ENCODE measurements at places on chromosomes 2 and 18.

GRCh38 chr18:55078303-55078932 lies 119.2 kb upstream of the CCDC68 start:
- DNase-seq, result no peak

- no peak for DNase-seq
Observed at GRCh38 chr2:23568626-23569190, 183.7 kb downstream of the KLHL29 start.

DNA sequence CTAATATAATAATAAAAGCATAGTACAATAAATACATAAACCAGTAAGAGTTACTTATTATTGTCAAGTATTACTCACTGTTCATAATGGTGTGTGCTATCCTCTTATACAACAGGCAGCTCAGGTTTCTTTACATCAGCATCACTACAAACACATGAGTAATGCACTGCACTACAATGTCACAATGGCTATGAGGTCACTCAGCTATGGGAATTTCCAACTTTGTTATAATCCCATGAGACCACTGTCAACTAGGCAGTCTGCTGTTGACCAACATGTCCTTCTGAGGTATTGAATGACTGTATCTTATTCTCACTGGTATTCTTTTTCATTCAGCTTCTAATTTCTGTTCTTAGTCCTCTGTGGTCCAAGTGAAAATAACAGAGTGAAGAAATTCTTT lies 250.4 kb upstream of the DSEL start:
- no peak for DNase-seq

GRCh38 chr18:31876707-31877106 lies 66.2 kb downstream of the TRAPPC8 start:
- no peak for DNase-seq

- no peak for DNase-seq
Observed at GRCh38 chr2:9303528-9304225, 97.1 kb downstream of the ASAP2 start.

DNA sequence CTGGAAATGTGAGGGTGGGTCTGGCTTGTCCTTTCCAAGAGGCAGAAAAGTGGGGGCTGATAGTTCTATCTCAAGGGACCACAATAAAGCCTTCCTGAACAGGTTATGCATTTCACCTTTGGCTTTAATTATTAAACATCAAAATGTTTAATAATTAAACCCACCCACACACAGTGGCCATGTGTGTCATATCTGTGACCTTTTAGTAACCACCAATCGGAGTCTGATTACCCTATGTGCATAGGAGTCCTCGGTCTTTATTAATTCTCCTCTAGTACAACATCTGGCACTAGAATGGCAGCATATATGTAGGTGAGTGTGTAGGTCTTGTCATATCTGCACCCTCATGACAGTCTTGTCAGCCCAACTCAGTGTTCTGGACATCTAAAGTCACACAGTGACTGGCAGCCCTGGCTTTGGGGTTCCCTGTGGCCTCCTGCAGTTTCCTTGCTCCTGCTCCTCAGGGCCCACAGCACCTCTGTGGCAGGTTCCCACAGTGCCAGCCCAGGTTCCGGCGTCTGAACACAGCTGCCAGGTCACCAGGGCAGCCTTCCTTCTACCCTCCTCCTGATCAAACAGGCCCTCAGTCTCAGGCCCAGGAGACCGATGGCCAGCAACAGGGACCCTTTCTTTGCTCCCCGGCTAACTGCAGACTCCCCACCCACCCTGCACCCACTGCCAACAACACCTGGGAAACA lies 100.9 kb downstream of the MTCL1 start:
- no peak for DNase-seq

DNA sequence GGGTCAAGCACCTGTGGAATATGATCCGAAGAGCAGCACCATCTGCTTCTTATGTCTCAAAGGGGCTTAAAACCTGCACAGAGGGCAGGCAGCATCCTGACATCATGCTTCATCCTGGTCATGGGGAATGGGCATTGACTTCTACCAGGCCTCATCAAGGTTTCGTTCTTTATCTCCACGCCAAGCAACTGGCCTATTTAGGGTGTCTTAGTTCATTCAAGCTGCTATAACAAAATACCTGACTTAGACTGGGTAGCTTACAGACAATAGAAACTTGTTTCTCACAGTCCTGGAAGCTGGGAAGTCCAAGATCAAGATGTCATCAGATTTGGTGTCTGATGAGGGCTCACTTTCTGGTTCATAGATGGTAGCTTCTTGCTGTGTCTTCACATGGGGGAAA lies 69.4 kb downstream of the MYO3B start:
- no peak for DNase-seq

DNA sequence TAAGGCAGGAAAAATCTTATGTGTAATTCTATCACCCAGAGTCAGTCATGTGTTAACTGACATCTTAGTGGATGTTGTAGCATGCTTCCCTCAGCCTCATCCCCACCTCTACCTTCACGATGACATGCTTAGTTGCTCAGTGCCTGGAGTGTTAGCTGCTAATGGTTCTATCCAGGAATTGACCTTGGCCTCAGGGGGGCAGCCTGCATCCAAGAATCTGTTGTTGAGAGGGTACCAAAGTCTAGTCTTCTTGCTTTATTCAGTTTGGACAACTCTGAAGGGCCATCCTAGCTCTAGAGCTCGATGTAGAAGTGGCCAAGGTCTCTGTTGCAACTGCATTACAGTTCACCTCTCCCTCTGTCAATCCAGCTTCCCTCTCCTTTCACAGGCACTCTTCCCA lies 61.2 kb downstream of the ACYP2 start:
- no peak for DNase-seq

DNA sequence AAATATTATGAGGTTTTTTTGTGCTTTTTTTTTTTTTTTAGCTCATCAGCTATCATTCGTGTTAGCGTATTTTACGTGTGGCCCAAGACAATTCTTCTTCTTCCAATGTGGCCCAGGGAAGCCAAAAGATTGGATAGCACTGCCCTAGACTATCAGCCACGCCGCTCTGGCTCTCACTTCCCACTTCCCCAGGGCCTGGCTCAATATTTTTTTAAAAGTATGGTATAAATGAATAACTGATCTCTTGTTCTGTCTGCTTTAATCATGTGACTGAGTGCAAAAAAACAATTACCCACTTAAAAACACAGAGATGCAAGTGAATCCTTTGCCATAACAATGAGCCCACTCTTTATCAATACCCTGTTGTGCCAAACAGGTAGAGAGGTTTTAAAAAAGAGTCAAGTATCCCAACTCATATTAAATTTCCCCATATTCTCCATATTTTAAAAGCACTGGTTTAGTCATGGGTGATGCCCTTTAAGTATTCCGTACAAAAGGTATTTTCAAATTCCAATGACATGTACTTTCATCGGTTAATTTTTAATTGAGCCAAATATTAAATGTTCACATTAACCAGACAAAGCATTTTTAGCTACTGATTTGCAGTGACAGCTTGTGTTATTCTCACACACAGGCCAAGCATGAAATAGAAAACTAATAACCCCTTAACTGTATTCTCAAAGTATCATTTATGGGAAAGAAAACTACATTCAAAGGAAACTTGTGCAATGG lies 12.6 kb downstream of the BCL2 start:
- DNase-seq, result no peak

GRCh38 chr2:197464175-197464574 lies 10.8 kb downstream of the COQ10B start:
- no peak for DNase-seq

- no peak for DNase-seq
Observed at GRCh38 chr2:47724221-47724981, 58.5 kb upstream of the MSH6 start.

DNA sequence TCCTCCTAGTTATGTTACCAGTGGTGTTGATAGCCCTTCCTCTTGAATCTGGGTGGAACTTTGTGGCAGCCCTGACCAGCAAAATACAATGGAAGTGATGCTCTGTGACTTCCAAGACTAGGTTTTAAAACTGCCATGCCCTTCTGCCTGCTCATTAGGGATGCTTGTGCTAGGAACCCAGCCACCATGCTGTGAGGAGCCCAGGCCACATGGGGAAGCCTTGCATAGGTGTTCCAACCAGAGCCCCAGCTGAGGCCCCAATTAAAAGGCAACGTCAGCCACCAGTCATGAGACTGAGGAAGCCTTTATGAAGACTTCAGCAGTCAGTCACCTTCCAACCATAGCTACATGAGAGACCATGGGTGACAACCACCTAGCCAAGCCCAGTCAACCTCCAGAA lies 14.0 kb upstream of the MAPRE2 start:
- no peak for DNase-seq

DNA sequence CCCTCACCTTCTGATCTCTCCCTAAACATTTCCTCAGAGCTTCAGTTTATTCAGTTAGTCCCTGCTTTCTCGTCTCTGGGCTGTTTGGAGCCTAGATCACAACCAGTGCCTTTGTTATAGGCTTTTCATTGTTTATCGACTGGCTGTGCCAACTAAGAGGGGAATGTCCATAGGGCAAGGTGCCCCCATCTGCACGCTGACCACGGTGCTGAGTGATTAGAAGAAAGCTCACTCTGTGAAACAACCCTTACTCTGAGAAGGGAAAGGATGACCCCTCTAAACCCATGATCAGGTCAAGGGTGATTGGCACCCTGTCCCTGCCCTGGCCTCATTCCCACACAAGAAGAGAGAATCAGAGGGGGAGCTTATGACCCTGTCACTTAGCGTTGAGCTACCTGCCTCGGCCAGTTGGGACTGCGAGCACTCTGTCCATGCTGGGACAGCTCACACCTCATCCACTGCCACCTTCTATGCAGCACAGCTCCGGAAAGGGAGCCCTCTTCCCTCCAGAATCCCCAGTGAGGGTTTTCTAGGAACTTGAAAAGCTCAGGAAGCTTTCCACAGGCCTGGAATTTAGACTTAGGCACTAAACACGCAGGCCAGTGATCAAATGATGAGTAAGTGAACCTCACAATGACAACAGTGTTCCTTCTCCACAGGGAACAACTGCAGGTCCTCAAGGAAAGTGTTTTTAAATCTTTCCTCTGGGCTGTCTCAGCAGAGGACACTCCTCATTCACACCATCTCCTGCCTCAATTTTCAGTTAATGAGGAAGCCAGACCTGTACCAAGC lies 2.3 kb upstream of the ACTG2 start:
- DNase-seq, result no peak

DNA sequence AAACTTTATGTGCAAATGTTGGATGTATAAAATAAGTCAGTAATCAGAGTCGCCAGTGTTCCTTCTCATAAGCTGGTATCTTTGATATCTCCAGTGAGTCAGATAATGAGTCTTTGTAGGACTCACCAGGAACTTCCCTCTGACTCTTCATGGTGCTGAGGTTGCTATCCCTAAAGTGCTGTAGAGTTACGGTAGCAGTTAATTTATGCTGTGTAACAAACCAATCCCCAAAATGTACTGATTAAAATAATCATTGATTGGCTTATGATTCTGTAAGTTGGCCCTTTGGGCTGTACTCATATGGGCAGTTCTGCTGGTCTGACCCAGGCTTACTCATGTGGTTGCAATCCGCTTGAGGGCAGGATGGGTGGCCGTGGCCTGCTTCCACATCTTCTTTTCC lies 43.8 kb downstream of the MAIP1 start:
- no peak for DNase-seq

- DNase-seq, result no peak
Observed at GRCh38 chr2:188293601-188294351, 2.1 kb downstream of the GULP1 start.

DNA sequence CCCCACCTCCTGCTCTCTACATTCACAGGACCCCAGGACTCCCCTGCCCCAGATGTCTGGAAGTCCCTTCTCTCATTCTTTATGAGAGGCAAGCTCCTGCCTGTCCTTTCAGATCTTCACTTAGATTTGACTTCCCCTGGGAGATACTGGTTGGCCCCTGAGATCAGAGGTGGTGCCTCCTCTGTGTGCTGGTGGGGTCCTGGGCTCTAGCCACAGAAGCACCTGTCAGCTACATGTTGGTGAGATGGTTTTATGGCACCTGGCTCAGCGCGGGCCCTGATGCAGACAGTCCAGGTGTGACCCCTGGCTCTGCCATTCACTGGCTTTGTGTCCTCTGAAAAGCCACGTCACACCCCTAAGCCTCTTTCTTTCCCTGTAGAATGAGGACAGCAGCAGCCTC lies 369.6 kb upstream of the ID2 start:
- no peak for DNase-seq

DNA sequence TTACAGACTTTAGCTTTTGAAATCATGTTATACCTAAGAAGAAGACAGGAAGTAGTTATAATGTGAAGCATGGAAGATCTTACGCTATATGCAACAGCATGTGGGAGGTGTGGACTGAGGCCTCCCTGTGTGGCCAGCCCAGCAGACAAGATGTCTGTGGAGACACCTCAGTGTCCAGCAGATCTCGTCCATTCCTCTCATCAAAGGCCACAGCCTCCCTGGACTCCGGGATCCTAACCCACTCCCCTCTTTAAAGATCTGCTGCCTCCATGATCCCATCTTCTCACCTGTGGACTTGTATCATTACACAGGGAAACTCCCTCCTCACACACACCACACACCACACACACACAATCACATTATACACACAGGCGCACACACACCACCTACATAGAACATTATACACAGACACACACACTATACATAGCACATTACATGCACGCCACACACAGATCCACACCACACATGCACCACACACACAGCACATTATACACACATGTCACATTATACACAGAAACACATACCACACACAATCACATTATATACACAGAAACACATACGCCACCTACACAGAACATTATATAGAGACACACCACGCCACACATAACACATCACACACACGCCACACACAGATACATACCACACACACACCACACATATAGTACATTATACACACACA lies 89.5 kb downstream of the PXDN start:
- DNase-seq, result no peak

DNA sequence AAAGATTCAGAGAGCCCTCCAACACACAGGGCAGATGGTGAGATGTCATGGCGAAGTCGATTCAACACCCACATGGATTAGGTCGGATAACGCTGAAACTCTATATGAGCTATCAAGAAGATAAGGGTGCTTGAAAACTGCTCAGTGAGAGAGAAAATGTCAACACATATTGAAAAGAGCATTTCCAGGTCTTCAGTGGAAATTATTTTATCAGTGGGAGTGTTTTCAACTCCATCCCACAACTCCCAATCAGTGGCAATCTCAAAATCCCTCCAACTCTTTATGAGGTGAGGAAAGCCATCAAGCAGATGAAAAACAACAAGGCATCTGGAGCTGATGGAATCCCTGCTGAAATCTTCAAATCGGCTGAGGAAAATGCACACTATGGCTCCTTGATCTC lies 104.5 kb upstream of the KLHL14 start:
- DNase-seq, result no peak

DNA sequence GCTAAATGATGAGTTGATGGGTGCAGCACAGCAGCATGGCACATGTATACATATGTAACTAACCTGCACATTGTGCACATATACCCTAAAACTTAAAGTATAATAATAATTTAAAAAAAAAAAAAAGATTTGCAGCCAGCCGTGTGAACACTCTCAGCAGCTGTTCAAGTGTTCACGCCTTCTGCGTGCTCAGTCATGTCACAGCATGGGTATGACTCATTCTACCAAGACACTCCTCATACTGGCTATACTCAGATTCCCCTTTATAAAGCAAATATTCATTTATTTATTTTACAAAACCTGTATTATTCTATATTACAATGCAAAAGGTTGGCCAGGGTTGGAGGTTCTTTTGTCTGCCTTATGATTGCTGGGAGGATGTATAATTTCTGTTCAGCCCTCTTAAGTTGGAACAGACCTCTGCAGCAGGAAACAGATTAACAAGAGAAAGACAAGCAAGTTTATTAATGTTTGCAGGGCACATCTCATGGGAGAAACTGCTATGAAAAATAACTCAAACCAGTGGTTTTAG lies 1230.6 kb upstream of the CHAC2 start:
- no peak for DNase-seq

GRCh38 chr2:69223759-69224511 lies 163.1 kb downstream of the GFPT1 start:
- no peak for DNase-seq

GRCh38 chr2:218249691-218250090 lies 11.1 kb upstream of the GPBAR1 start:
- no peak for DNase-seq

Data from activated T-helper 9 cell treated with anti-CD3 and anti-CD28 coated beads, Interleukin-2, amount 50 U/mL, for 16 hours (primary cell).